ENCODE measurements at places on chromosomes 6 and 20. TPM values are rescaled to one million over a fixed set of nuclear protein-coding genes. Genes with fewer than 3 reads are reported as not detected.
A peak's percentile ranks its signal among the peaks of the same experiment; 100 is the strongest.

DNA sequence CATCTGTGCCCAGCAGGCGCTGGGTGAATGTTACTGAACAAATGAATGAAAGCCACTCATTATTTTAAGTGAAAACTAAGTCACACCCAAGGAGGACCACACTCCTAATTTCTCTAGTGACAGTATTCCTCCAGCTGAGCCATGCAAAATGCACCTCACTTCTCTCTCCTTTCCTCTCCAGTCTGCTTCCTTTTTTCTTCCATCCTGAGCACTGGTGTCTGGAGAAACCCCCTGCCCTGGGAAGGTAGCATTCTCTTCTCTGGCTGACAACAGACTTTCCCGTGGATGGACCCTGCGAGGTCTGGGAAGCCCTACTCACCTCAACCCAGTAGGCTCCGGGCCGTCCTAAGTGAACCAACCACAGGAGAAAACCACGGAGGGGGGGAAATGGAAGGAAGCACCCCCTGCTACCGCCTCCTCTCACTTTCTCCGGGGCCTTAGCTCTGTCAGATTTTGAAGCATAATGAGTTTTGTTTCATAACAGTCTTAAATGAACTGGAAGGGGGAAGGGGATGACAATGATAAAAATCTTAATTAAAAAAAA lies 22.6 kb downstream of the TRERF1 start:
- DNase-seq: no peak

HBS1L gene
- 70.0 TPM for total RNA-seq

BRPF3 gene
- total RNA-seq: 8.9 TPM

DNA sequence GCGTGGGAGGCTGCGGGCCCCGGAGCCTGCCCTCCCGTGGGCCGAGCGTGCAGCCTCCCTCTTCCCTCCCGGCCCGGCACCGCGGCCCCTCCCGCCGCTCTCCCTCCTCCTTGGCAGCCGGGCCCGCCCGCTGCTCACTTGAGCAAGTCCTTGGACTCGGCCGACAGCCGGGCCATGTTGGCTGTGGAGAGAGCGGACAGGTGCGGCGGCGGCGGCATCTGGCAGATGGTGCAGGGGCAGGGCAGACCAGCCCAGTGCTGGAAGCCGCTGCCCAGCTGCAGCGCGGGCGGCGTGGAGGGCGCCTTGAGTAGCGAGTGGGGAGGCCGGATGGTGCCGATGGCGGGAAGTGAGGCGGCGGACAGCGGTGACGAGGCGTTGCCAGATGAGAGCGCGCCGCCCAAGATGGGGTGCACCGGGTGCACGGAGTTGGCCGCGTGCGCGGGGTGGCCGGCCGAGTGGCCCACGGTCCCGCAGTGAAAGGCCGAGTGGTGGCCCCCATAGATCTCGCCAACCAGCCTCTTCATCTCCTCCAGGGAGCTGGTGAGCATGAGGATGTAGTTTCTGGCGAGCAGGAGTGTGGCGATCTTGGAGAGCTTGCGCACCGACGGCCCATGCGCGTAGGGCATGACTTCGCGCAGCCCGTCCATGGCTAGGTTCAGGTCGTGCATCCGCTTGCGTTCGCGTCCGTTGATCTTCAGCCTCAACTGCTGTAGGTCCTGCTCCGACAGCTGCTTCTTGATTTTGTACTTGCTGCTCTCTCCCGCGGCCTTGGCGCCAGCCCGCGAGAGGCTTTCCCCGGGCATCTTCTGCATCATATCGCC lies 766 bp downstream of the OLIG3 start:
- DNase-seq: no peak

DNA sequence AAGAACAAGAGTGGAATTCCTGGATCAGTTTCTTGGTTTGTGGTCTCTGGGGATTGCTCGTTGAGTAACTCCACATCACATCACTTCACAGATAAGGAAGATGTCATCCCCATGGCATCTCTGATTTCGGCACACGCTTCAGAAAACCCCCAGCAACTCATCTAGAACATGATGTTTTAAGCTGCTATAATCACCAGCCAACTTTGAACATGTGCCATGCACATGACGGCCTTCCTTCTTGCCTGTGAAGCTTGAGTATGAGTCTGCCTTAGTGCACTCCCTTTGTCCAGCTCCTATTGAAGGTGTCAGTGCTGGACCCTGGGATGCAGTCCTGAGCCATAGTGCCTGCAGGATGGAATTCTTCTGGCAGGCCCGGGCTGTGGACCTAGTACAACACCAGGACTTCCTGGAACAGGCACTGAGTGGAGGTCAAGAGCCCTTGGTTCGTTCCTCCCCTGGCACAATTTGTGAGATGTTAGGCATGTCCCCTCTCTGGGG lies 231.5 kb upstream of the SUPT3H start:
- DNase-seq: no peak

- DNase-seq: no peak
Observed at GRCh38 chr20:7189231-7189630, 421.7 kb downstream of the BMP2 start.

- peak; percentile 91 for DNase-seq
Observed at GRCh38 chr20:53623454-53624211, 30.0 kb upstream of the ZNF217 start.

Measured in Caki2 (cell line).